ENCODE measurements at places on chromosomes 5 and 9.

DNA sequence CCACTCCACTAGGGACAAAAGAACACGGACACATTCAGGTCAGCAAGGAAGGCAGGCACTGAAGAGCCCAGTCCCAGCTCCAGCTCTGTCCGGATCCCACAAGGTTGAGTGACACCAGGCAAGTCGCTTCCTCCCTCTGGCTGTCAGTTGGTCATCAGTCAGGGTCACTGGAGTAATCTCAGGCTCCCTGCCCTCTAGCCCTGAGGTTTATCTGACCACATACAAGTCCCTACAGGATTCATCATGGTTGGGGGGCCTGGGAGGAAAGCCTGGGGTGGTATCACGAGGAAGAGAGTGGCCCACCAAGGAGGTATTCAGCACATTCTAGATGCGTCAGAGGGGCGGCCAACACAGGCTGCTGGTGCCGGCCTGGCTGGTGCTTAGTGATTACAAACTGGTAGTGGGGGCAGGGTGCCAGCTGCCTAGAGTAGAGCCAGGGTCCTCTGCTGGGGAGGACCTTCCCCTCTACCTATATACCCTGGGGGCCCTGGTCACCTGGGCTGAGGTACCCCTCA lies 81.5 kb downstream of the SHB start:
- DNase-seq, result no peak

- DNase-seq, result no peak
Observed at GRCh38 chr9:108158236-108158995, 668.8 kb upstream of the KLF4 start.

GRCh38 chr5:121366515-121366914 lies 485.2 kb upstream of the FTMT start:
- DNase-seq, result no peak

DNA sequence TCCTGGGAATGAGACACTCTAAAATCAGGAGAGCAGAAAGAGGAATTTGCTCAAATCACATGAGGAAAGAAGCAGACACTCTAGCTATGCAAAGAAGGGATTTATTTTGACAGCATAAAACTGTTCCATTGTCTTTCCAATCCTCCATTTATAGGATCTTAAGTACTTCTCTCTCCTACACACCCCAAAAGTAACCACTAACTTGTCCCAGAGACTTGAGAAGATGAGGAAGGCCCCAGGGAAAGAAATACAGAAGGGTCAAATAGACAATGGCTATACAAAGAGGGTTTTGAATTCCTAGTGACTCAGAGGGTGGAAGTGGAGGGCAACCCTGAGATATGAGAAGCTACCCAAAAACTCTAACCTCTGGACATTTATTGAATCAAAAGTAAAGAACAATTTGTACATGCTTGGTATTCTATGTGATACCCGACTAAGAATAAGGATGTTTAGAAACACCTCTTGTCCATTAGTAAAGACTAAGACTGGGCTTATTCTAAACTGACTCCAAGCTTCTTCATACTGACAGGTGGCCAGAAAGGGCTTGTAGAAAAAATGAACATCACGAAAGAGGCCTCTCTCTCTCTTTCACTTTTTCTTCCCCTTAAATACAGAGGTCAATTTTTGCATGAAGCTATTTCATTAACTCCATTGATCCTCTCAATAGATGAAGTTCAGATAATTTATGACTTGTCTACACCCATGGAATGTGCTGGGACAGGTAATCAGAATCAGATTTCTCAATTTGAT lies 20.6 kb downstream of the DMAC1 start:
- DNase-seq, result no peak

DNA sequence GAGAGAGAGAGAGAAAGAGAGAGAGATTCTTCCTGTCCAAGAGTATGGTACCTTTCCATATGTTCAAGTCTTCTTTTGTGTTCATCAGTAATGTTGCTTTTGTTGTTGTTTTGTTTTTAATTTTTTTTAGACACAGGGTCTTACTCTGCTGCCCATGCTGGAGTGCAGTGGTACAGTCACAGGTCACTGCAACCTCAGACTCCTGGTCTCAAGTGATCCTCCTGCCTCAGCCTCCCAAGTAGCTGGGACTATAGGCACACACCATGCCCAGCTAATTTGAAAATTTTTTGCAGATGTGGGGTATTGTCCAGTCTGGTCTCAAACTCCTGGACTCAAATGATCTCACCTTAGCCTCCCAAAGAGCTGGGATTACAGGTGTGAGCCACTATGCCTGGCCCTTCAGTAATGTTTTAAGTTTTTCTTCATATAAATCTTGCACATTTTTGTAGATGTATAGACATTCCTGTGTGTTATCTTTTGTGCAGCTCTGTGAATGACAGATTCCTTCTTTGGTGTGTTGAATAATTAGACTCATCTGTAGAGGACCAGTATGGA lies 36.3 kb downstream of the ZNF483 start:
- no peak for DNase-seq

DNA sequence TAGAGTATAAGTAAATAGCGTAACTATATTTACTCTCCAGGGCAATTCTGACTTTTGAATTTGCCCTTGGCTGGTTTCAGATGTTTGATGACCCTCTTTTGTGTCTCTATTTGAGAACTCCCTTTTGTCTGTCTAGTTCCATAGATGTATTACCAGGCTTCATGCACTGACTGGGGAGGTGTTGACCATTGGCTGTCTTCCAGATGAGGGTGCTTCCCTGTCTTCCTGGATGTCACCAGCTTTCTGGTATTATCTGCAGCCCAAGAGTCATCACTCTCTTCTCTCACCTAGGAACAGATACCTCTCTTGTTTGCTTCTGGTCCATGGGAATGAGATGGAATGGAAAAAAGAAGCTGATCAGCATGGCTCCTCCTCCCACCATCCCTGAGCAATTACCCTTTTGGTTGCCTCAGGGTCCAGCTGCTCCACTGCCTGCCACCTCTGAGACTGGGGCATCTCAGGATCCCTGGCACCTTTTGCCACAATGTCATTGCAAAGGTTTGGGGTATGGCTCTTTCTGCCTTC lies 58.7 kb upstream of the TMED7 start:
- DNase-seq, result no peak

GRCh38 chr5:539469-540070 lies 15.3 kb upstream of the SLC9A3 start:
- DNase-seq, result no peak

DNA sequence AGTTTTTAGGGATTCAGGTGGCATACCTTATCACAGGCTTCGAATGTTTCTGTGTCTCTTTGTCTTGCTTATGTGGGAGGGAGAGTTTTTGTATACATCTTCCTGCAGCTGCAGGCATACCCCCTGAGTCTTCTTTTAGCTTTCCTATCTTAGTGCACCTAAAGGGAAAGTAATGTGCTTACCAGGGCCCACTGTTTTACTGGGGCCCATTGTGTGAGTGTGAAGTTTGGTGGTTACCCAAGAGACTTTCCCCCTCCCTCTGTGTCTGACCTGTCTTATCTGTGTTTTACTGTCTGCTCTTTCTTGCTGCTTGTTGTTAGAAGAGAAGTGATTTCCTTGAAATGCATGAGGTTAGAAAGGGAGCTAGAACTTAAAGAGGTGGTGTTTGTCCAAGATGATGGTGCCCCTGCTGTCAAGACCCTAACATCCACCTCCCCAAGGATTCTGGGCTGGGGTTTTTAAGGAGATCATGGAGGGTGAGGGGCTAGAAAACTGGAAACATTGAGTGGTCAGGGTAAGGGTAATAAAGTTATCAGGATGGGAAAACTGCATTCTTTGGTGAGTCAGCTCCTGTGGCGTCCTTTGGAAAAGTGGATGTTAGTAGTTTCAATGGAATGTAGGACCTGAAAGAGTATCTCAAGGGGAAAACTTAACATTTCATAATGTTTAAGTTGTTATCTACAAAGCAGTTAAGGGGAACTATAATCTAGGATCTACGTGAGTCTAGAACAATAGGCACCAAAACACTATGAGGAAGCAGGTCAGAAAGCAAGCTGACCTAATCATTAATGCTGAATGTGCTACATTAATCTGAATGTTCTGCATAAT lies 583.5 kb upstream of the TUSC1 start:
- DNase-seq, result no peak

- no peak for DNase-seq
Observed at GRCh38 chr9:135607401-135608293, 31.7 kb downstream of the GLT6D1 start.

- no peak for DNase-seq
Observed at GRCh38 chr5:174589011-174589410, 135.4 kb upstream of the MSX2 start.

GRCh38 chr5:97968346-97968745 lies 785.3 kb upstream of the RIOK2 start:
- DNase-seq, result no peak

GRCh38 chr5:121979691-121980090 lies 17.9 kb downstream of the SRFBP1 start:
- no peak for DNase-seq

DNA sequence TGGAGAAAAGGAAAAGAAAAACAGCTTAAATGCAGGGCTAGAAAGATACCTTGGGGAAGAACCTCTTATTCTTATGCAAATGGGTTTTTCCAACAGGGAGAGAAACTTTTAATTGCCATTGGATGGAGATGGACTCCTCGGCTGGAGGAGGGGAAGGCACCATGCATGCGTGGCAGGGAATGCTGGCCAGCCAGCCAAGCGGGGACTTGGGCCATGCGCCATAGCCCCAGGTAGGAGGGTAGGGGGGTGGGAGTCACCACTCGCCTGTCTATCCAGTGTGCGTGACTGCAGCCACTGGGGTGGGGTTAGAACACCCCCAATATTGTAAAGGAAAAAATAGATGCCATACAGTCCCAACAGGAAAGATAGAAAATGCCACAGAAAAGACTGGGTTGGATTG lies 119.9 kb upstream of the ELAVL2 start:
- DNase-seq, result no peak

- no peak for DNase-seq
Observed at GRCh38 chr5:82160948-82161347, 117.2 kb downstream of the RPS23 start.

GRCh38 chr5:148569948-148570347 lies 84.4 kb downstream of the HTR4 start:
- no peak for DNase-seq

GRCh38 chr5:141508798-141509611 lies 20.1 kb downstream of the PCDHGC5 start:
- DNase-seq, result no peak

DNA sequence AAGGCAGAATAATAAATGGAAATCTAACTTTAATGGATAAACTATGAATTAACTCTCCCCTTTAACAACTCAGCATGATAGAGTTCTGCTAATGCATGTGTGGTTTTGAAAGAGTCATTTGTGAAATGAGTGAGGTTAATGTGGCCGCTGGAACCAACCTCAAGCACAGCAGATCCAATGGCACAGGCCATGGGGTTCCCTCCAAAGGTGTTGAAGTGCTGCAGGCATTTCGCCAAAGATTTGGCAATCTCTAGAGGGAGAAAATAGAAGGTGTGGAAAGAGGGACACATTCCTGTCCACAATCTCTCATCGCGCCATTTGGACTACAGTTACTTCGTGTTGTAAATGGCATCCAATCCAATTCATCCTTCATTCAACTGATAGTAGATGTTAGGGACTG lies 35.0 kb downstream of the AGXT2 start:
- peak; percentile 10 for DNase-seq

DNA sequence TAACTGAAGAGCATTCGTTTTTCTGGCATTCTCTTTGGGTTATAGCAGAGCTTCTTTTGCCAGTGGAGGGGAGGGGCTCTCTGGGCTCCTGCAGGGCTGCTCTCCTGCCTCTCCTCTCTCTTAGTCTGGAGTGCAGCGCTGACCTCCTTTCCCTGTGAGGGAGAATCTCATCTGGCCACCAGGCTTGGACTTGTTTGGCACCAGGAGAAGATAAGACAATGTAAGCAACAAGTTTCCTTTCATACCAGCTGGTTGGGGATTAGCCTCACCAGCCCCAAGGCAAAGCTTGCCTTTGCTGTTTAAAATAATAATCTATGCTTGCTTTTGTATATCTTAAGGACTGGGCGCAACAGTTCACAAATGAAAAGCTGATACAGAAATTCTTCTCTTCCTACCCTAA lies 196.4 kb downstream of the TLE4 start:
- DNase-seq, result no peak

- DNase-seq, result no peak
Observed at GRCh38 chr5:143119291-143119769, 284.2 kb downstream of the NR3C1 start.

DNA sequence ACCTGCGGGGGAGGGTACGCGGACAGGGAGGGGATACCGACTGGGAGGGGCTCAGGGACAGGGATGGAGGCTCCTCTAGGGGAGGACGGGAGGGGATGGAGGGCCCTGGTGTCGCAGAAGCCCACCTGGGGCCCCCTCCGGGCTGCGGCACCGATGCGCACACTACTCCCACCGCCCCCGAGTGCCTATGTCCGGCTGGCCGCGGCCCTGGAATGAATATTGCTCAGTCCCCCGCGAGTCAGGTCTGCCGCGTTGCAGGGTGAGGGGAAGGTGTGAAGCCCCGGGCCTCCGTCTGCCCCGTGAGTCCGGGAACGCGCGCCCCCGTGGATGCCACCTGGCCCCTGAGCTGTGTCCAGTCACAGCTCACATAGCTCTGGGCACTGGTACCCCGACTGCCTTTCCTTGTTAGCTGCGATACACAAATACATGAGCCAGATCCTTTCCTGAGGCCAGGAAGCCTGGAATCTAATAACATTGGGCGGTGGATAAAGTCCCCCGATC lies 44.5 kb upstream of the PRSS3 start:
- DNase-seq, result no peak

- no peak for DNase-seq
Observed at GRCh38 chr5:168301593-168302390, 10.3 kb downstream of the WWC1 start.

- DNase-seq, result no peak
Observed at GRCh38 chr5:10538789-10539686, 24.8 kb upstream of the ANKRD33B start.

GRCh38 chr5:66239034-66239433 lies 94.9 kb downstream of the SREK1 start:
- DNase-seq, result no peak

GRCh38 chr9:111661150-111661801 lies at the start of gene GNG10:
TSS of gene GNG10 (plus strand) at chr9:111661605. CDS start at chr9:111661635, 30 bp downstream.
- peak; percentile 83 for DNase-seq

- DNase-seq, result no peak
Observed at GRCh38 chr5:62718324-62718723, 139.7 kb downstream of the LRRC70 start.

- no peak for DNase-seq
Observed at GRCh38 chr5:123945548-123945947, 433.6 kb downstream of the CSNK1G3 start.

GRCh38 chr5:91020065-91020800 lies 362.9 kb downstream of the ARRDC3 start:
- DNase-seq, result no peak

GRCh38 chr5:17441351-17441750 lies 56.7 kb upstream of the TAF11L2 start:
- DNase-seq, result no peak

GRCh38 chr9:132698989-132699388 lies 28.7 kb downstream of the GTF3C4 start:
- DNase-seq, result no peak

All from activated naive CD8-positive, alpha-beta T cell treated with anti-CD3 and anti-CD28 coated beads for 36 hours (primary cell).